ENCODE measurements at places on chromosomes 11 and 22. TPM values are rescaled to one million over a fixed set of nuclear protein-coding genes. Genes with fewer than 3 reads are reported as not detected.

The YPEL4 gene
- 0.11 TPM for total RNA-seq

The INS gene
- not detected for total RNA-seq

The MB gene
- total RNA-seq, result not detected

The HBB gene
- total RNA-seq, result not detected

The AMOTL1 gene
- 51.0 TPM for total RNA-seq

The FOLR2 gene
- total RNA-seq, result not detected

The ADM2 gene
- total RNA-seq, result 0.09 TPM

The RIMBP3B gene
- under 0.01 TPM for total RNA-seq

The ARHGAP20 gene
- total RNA-seq, result 0.86 TPM

The MMP13 gene
- total RNA-seq, result not detected

The A4GALT gene
- total RNA-seq, result 51.3 TPM

The ZBTB44 gene
- 30.7 TPM for total RNA-seq

The ENTHD1 gene
- not detected for total RNA-seq

The ZNF280B gene
- 0.54 TPM for total RNA-seq

The NCAM1 gene
- total RNA-seq, result 0.54 TPM

The IL18 gene
- not detected for total RNA-seq

The CASP5 gene
- total RNA-seq, result not detected

The C11orf21 gene
- not detected for total RNA-seq

The SLC6A5 gene
- total RNA-seq, result not detected

The BIRC3 gene
- 1.0 TPM for total RNA-seq

The GRAP2 gene
- total RNA-seq, result not detected

The PPP2R1B gene
- total RNA-seq, result 57.9 TPM

The NDUFV1 gene
- 130 TPM for total RNA-seq

The SERHL2 gene
- total RNA-seq, result 7.4 TPM

The IL17REL gene
- total RNA-seq, result not detected

The OR9G4 gene
- not detected for total RNA-seq

The ANO1 gene
- total RNA-seq, result not detected

The MPZL2 gene
- 2.9 TPM for total RNA-seq

The TRIM49 gene
- not detected for total RNA-seq

The MN1 gene
- 0.22 TPM for total RNA-seq

The KRTAP5-7 gene
- total RNA-seq, result 0.11 TPM

The ACR gene
- 0.34 TPM for total RNA-seq

The CHRNA10 gene
- total RNA-seq, result 0.43 TPM

The OR10A2 gene
- not detected for total RNA-seq

The C11orf65 gene
- total RNA-seq, result under 0.01 TPM

The ARHGEF17 gene
- 48.4 TPM for total RNA-seq

The MS4A12 gene
- not detected for total RNA-seq

The NEFH gene
- 0.11 TPM for total RNA-seq

The WNT7B gene
- total RNA-seq, result not detected

The CHRM1 gene
- not detected for total RNA-seq

The NPAS4 gene
- total RNA-seq, result not detected

The C11orf91 gene
- total RNA-seq, result 0.11 TPM

The JHY gene
- 0.43 TPM for total RNA-seq

The MRGPRX3 gene
- 0.33 TPM for total RNA-seq

The TIMM10B gene
- 29.0 TPM for total RNA-seq

The C22orf31 gene
- total RNA-seq, result not detected

The NCF4 gene
- not detected for total RNA-seq

The APOBEC3B gene
- 0.22 TPM for total RNA-seq

The SERPING1 gene
- not detected for total RNA-seq
